Suppressor macrophage treated with lipopolysaccharide for 4 hours (primary cell): ENCODE measurements at places on chromosomes 3 and 15.

DNA sequence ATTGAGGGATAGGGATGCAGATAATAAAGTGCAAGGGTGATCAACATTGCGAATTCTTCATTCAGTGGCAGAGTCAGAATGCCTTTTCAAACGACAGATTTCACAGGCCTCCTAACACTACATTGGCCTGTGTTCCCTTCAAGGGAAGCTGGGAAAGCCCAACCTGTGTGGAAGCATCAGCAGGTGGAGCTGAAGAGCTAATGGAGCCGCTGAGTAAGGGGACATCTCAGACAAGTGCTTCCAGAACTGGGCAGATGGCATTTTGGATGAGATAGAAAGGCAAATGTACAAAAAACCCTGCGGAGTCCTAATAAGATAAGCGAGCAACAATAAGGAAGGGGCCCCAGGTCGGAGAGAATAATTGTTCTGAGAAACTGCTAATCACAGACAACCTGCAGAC, 8.5 kb upstream of the SLC24A5 start:
- DNase-seq, result no peak

GRCh38 chr3:38782148-38782547, 33.9 kb downstream of the SCN10A start:
- DNase-seq, result no peak

GRCh38 chr3:69259125-69259524, 126.8 kb downstream of the FRMD4B start:
- DNase-seq, result no peak

DNA sequence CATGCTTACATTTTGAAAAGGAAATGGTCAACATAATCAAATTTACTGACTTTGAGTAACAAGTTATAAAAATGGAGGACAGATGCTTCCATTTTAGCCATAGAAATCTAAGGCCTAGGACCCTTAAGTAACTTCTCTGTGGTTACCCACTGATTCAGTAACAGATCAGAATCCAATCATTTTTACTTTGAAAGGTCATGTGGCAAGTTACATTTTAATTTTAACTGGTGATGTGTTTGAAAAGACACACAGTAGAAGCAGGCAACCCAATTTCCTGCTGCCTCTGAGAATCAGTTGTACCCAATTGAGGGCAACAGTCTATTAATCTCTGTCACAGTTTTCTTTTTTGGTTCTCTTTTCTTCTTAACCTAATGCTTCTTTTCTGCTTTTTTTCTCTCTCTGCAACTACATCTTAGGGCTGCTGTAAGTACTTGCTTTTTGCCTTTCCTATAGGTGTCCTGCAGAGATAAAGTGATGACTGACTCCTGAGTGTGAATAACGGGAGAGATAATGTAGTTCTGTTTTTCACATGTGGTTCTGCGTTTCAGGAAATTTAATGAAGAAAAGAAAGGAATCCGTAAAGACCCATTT, 3.3 kb downstream of the ZWILCH start:
- DNase-seq, result no peak

GRCh38 chr3:59237121-59237520, 187.3 kb upstream of the CFAP20DC start:
- DNase-seq, result no peak

DNA sequence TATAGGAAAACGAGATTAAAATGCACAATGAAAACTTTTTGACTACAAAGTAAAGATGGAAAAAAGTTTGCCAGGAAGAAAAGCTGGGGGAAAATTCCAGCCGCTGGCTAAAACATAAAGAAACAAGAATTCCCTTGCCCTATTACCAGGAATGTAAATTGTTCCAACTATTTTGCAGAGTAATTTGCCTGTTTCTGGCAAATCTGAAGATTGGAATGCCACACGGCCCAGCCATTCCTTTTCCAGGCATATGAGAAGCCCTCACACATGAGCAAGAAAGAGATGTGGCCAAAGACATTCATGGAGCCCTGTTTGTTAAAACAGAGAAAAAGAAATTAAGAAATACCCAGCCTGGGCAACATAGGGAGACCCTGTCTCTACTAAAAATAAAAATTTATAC, 8.4 kb upstream of the GATA2 start:
- no peak for DNase-seq

DNA sequence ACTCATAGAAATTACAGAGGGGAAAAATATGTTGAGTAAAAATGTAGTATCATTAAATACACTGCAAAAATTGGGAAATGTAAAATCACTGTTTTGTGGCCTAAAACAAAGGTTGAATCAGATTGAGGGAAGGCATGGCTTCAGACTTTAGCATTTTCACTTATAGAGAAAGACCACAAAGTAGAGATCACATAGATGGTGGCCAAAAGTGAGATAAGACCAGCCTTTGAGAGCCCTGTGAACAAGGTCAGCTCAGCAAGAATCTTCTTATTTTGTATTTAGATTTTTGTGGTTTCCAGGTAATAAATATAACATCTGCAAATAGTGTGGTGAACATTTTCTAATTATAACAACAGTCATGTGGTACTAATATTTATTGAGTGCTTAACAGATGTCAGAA, 544.8 kb upstream of the DPPA4 start:
- DNase-seq, result no peak

DNA sequence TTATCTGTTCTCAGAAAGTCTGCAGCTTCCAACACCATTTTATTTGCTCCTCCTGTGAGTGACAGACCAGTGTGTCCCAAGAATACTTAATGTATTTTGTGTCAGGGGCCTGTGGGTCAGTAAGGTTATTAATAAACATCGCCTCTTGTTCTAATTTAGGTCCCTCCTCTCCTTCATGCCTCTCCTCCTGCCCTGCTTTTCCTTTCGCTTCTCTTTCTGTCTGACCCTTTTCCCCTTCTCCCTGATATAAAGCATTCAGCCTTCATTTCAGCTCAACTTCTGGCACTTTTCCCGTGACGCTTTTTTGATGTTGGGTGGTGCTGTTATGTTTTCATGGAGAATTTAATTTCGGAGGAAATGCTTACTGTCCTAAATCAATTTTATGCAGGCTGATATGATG, 29.7 kb upstream of the NR2F2 start:
- DNase-seq, result no peak

DNA sequence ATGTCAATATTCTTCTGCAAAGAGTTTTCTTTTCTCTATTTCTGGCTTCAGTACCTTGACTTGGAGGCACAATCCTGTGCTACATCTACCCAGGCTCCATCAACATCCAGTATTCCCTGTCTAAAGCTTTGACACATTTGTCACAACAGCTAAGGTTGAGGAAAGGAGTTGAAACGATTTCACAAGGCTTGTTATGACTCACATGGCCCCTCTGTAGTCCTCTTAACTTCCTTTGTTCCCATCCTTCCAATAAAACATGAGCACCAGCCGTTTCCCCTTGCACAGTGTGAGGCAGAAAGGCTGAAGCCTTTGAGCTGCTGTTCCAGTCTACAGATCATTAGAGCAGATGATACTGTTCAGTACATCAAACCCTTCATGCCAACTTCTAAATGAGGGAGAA, 163.0 kb upstream of the TMCO5A start:
- peak; percentile 21 for DNase-seq

GRCh38 chr3:133461291-133461690, 61.4 kb downstream of the BFSP2 start:
- no peak for DNase-seq

DNA sequence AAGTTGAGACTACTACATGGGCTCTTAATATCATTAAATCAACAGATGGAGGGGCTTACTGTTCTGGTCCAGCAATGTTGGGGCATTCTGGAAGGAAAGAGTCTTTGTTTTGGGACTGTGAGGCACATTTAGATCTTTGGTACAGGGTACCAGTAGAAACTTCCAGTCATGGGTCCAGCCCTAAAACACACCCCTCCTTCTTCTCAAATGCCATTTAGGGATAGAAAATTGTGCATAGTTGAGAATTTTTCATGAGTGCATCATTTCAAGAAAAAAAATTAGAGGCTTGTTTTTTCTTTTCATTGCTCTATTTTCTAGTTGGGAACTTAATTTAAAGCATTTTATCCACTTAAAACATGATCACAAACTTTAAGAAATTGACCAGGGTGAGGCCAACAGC, 4.1 kb upstream of the RTP1 start:
- no peak for DNase-seq

DNA sequence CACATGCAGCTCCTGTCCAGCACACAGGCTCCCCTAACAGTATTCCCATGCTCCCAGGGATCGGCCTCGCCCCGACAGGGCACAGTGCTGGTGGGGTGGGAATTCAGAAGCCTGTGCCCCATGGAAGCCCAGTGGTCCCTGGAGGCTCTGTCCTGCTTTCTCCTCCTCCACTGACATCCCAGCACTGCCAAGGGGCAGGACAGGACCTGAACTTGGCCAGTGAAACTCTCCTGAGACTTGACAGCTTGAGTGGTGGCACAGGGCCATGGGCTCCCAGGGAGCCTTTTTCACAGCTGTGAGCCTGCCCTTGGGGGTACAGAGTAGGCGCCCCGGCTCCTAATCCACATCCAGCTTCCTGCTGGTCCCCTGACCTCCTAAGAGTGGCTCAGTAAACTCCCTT, 38.4 kb downstream of the IQSEC1 start:
- no peak for DNase-seq

DNA sequence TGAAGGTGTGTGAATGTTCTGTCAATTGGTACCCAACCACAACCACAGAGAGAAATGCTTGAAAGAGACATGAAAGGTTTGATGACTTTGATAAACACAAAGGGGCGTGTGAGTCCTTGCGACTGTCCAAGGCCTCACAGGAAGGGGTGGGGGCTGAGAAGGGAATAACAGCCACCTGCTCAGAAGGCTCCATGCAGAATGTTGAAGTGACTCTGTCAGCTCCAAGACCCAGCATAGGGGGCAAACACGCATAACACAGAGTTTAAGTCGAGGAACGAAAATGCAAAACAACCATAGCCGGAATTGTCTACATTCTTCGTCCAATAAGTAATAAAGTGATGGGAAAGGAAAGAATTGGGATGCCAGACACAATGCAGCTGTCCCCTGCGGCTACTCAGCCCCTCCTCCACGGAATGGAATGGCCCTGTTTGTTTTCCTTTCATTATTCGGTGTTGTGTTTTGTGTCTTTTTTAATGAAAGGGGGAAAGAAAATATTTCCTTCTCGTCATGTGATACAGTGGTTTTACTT, 19.9 kb downstream of the TMEM212 start:
- DNase-seq, result no peak

DNA sequence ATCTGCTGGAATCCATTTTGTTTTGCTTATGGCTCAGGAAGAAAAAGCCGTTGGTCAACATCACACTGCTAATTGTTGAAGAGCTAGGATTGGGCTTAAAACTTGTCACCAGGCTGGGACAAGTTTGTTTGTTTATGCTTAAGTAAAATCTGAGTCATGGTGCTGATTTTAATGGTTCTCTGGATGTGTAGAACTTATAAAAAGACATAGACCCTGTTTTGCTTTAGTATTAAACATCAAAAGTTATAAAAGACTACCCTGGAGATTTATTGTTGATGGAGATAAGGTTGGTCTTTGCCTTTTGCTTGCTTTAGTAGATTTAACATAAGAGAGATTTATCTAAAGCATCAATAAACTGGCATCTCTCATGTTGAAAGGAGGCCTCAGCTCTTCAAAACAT, 348.2 kb upstream of the GOLIM4 start:
- DNase-seq, result no peak

DNA sequence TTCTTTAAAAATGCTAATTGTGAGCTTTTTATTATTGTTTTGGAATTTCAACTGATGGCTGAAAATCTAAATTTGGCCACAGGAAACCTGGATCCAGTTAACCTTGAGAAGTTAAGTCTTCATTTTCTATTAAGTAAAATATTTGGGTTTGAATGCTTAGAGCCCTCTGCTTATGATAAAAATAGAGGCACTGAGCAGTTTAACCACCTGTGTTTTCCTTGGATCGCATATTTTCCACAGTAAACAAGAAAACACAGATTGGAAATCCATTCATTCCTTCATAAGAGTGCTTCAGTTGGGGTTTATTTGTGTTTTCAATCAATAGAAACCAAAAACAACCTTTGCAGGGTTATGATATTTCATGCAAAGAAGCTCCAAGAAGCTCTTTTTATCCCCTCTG, 77.2 kb upstream of the HES1 start:
- no peak for DNase-seq

- DNase-seq, result peak; percentile 29
These were observed 5.6 kb downstream of the GREM1 start for GRCh38 chr15:32723171-32723948.

DNA sequence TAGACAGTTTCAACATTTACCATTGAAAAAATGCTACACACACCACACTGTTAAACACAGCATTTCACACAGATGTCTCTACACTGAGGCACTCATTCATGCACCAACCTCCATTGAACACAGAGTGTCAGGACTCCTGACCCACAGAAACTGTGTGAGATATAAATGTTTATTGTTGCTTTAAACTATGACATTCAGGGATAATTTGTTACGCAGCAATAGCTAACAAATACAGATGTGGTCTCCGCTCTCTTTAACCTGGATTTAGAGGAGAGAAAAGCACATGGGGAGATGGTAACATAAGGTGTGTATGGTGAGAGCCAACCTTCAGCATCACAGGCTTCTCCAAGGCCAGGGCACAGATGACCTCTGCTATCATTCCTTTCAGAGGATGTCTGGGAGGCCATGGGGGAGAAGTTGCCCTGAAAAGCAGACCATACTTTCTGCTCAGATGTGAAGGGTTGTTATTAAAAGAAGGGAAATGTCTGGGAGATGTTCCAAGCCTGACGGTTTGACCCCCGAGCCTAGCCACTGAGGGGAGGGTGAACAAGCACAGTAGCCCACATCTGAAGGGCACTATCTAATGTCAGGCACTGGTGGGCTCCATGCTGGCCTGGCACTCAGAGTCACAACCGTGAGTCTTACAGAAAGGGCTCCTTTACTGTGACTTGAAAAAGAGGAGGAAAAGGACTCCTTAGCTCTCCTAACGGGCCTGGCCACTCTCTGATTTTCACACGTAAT, 284.5 kb upstream of the TLE3 start:
- DNase-seq, result no peak

GRCh38 chr15:66594344-66594743, 28.5 kb upstream of the LCTL start:
- DNase-seq, result no peak

DNA sequence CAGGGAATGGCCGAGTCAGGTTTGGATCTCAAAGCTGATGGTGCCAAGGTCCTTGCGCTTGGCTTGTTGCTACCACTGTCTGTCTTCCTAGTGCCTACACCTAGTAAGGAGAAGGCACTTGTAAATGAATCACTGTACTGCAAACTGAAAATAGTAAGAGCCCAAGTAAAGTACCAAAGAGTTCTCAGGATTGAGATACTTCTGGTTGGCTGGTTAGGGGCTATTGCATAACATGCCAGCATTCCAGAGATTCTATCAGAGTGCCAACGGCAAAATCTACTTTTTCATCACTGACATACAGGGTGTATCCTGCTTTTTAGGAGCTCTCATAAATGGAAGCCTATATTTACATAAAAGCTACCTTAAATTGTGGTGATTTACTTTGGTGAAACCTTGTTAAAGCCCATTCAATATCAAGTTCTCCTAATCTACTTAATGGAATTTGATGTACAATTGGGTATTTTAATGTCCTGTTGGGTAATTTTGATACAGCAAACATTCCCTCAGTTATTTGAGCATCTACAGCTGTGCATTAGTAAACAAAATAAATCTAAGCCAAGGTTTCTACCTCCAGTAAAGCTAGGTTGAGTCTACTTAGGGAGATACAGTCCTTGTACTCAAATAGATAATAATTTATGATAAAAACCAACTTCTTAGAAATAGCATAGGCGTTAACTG, 30.7 kb upstream of the CHD2 start:
- no peak for DNase-seq

GRCh38 chr15:92332125-92332899, 61.4 kb upstream of the ST8SIA2 start:
- DNase-seq, result no peak

GRCh38 chr3:27666708-27667107, 55.4 kb downstream of the EOMES start:
- DNase-seq, result peak; percentile 92

GRCh38 chr3:13077431-13078162, 4.4 kb upstream of the IQSEC1 start:
- no peak for DNase-seq

- no peak for DNase-seq
These were observed 631.3 kb downstream of the FOXP1 start for GRCh38 chr3:70952033-70952747.
